Mesenchymal stem cell (in vitro differentiated cells and primary cell): ENCODE measurements at places on chromosomes 13 and 19.
A peak's percentile ranks its signal among the peaks of the same experiment; 100 is the strongest.

- peak; percentile 25 for DNase-seq
Measured at GRCh38 chr19:32318884-32319520, 26.4 kb upstream of the ZNF507 start.

GRCh38 chr13:25800523-25800922 is 251.3 kb downstream of the SHISA2 start:
- no peak for DNase-seq

DNA sequence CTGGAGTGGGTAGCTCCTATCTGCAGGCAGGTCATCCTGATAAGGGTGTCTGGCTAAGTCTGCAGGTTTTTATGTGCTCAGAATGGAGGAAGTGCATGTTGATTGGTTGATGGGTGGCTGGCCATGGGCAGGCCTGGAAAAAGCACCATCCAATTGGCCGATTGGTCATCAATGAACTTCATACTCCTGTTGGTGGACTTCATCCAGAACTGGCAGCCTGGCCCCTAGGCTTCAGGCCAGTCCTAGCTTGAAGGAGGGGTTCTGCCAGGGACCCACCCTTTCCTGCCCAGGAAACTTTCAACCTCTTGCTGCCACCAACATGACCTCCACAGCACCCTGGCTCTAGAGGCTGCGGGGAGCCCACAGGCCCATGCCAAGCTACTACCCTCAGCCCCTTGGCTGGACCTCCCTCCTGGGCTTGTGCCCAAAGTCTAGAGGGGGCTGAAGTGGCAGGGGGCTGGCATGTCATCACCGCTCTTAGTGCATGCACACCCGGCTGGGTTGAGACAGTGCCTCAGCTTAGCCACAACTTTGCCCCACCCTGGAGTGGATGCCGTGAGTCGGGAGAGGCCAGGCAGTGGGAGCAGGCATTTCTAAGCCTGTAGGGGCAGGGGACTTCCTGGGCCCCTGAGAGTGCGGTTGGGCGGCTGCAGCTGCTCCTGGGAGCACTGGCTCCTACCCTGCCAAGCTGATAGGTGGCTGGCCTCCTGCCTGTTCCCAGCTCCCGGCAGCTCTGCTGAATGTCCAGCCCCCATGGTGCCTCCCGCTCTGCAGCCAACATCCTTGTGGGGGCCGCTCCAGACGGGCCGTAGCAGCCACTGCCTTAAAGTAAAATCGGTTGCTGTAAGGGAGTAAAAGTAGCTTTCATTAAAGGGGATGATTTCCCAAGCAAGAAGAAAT is 13.2 kb downstream of the DNAJC15 start:
- DNase-seq: no peak

- no peak for DNase-seq
Measured at GRCh38 chr13:20407759-20408158, 117.9 kb downstream of the CRYL1 start.

DNA sequence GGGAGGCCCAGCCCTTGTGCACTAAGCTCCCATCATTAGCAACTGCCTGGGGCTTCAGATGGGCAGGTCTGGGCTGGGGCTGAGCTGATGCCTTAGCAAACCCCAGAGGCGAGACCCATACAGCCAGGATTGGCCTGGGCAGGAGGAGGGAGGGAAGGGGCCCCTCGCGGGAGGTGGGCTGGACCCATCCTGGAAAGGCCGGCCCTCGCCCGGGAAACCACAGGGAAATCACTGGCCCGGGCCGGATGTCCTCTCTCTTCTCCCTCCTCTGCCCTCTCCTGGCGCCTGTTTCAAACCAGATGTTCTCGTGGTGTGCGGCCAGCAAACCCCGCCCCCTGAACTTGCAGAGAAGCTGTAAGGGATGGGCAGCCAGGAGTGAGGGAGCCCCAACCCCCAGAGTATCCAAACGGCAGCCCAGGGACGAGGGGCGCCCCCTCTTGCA is 43.1 kb downstream of the TMEM255B start:
- peak; percentile 83 for DNase-seq

GRCh38 chr19:50178859-50179537 is 15.9 kb upstream of the IZUMO2 start:
- DNase-seq: no peak

DNA sequence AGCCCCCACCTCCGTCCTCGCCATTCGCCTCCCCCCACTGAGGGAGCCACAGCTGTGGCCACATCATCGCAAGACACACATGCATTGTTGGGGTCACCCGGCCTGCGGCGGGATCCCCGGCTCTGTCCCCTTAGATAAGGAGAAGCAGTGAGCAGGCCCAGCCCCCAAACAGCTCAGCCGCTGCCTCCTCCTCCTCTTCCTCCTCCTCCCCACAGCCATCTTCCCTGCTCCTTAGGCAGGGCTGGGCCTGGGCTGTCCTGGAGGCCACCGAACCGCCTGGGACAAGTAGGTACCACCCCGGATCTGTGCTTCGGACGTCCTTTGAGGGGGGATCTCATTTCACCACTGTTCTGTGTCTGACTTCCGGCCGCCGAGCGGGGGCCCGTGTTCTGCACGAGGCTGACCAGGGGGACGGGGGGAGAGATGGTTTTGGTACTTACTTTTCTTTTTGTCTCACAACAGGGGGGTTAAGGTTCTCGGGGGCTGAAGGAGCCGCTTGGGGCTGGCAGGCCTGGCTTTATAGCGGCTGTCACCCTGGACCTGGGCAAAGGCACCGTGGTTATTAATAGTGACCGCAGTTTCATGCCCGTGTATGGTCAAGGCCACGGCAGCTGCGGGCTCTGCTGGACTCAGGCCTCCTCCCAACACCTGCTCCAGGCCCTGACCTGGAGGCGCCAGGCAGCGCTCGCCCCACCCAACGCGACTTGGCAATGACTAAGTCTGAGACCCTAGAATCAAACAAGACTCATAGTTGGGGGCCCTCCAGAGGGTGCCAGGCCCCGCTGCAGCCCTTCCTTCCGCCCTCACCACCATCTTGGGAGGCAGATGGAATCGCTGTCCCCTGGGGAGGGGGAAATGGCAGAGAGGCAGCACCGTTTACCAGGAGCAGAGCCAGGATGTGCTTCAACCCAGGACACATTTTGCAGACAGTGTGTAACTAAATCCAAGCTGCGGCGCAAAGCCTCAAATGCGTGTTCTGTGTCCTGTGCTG is 18.3 kb downstream of the NMRK2 start:
- no peak for DNase-seq

GRCh38 chr13:28657784-28658538 is 969 bp upstream of the POMP start:
- peak; percentile 56 for DNase-seq

DNA sequence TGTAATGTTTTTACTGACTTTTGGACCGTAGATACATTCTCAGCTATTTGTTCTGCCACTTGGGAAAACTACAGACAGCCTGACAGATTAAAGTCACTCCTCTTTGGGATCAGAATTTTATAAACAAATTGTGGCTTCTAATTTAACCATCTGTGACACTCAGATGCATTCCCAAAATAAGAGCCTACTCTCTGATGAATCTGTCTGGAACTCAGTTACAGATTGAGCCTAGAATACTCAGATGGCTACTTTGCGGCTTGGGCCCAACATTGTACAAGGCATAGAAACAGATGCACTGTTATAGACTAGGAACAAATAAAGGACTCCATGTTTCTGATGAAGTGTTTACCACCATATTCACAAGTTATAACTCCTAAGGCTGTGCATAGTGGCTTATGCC is 291.0 kb upstream of the SLITRK6 start:
- DNase-seq: no peak

- peak; percentile 30 for DNase-seq
Measured at GRCh38 chr19:3125900-3126524, 9.8 kb upstream of the GNA15 start.

DNA sequence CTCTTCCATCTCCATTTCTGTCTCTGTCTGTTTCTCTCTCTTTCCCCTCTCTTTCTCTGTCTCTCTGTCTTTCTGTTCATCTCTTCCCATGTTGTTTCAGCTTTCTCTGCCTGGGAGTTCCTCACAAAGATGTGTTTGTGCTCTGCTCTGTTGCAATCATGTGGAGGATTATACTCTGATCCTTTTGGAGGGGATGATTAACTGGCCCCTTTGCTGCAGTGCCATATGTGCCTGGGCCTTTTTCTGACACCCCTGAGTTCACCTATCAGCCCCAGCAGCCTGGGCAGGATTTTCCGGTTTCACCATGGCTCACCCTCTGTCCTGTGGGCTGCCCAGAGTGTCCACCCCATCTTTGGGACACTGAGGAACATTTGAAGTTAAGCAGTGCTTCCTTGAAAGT is 9.0 kb upstream of the TEX26 start:
- no peak for DNase-seq

DNA sequence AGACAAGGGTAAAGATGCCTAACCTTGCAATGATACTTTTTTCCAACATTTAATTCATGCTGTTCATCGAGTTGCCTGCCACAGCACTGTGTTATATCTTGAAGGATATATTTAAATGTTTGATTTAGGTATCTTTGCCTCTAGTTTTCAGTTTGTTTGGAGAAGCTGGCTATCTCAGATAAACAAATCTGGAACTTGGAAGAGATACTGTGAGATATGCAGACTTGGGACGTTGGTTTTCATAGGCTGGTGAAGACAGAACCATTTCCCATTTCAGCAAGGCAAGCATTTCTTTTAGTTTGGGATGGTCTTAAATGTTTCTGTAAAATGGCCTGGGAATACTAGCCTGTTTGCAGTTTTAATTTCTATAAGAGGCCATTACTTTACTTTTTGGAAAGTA is 3.3 kb downstream of the RNASEH2B start:
- peak; percentile 29 for DNase-seq

GRCh38 chr13:31905961-31906360 is 125.6 kb upstream of the FRY start:
- DNase-seq: no peak

GRCh38 chr19:46791944-46792343 is 3.5 kb upstream of the SLC1A5 start:
- peak; percentile 90 for DNase-seq
